ENCODE measurements at places on chromosomes 5 and 9. TPM values are rescaled to one million over a fixed set of nuclear protein-coding genes. Genes with fewer than 3 reads are reported as not detected.

The HTR1A gene
- total RNA-seq: not detected

The COL15A1 gene
- total RNA-seq: not detected

The GALNT12 gene
- total RNA-seq: 11.4 TPM

The ISL1 gene
- 0.10 TPM for total RNA-seq

The LMX1B gene
- 8.7 TPM for total RNA-seq

The PIP5KL1 gene
- total RNA-seq: 3.4 TPM

The FRMPD1 gene
- 0.03 TPM for total RNA-seq

GRCh38 chr5:92703976-92704375 is 877.0 kb downstream of the NR2F1-AS1 start:
- DNase-seq: no peak

DNA sequence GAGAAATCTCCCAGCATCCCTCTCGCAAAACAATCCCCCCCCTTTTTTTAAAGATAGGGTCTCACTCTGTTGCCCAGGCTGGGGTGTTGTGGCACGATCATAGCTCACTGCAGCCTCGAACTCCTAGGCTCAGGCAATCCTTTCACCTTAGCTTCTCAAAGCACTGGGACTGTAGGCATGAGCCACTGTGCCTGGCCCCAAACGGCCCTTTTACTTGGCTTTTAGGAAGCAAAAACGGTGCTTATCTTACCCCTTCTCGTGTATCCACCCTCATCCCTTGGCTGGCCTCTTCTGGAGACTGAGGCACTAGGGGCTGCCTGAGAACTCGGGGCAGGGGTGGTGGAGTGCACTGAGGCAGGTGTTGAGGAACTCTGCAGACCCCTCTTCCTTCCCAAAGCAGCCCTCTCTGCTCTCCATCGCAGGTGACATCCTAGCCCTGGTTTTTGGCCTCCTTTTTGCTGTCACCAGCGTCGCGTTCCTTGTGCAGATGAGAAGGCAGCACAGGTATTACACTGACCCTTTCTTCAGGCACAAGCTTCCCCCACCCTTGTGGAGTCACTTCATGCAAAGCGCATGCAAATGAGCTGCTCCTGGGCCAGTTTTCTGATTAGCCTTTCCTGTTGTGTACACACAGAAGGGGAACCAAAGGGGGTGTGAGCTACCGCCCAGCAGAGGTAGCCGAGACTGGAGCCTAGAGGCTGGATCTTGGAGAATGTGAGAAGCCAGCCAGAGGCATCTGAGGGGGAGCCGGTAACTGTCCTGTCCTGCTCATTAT is 6.8 kb downstream of the CA9 start:
- peak; percentile 87 for DNase-seq

DNA sequence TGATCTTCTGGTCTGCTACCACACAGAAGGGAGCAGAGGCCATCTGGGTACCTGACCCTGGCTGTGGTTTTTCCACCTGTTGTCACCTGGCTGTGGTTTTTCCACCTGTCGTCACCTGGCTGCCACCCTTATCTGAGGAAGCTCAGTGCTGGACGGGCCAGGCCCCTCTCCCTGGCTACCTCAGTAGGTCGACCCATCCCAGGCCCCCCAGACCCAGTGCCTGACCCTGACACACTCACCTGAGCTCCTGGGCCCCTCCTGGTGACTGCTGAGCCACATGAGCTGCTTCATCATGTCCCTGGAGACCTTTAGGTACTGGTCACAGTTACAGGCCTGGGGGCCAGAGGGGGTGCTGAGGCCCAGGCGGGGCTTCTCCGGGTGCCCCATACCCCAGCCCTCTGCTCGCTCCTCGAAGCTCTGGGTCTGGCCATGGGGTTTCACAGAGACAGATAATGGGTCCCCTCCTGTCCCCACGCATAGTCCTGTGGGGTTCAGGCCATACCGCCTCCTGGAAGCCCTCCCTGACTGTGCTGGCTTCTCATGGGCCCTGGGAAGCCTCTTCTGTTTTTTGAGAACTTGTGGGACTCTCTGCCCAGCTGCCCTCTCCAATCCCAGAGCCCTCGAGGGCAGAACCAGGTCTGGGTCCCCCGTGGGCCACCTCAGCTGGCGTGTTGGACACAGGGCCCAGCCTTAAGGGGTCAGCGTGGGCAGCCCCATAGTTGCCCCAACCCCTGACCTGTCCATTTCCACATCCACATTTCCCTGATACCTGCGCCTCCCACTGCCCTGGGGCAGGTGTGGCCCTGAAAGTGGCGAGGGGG is 7.5 kb upstream of the NRARP start:
- peak; percentile 60 for DNase-seq

GRCh38 chr5:95020345-95020744 is 264.5 kb downstream of the MCTP1 start:
- no peak for DNase-seq

GRCh38 chr5:144189800-144190429 is 19.2 kb downstream of the KCTD16 start:
- no peak for DNase-seq

DNA sequence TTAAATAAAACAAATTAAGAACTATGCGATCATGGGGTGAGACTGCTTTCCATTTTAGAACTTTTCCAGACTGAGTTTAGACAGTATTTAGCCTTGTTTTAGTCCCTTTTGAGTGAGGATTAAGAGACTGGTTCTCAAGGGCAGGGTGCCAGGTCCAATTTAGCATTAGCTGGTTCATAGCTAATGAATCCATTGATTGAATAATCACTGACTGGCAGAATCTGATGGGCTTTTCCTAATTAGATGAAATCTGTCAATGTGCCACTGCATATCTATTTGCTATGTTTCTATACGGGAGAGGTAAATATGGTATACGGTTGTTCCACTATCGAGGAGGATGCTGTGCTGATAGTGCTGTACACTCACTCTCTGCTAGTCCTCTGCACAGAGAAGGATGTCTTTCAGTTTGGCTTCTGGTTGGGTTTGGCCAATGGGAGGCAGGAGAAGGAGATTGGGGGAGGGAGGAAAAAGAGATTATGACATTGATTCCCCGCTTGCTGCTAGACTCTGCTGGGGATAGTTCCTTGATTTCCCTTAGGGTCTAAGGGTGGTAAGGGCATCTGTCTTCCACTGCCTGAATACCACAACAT is 496.6 kb downstream of the CTNND2 start:
- DNase-seq: no peak

- DNase-seq: peak; percentile 4
Observed at GRCh38 chr9:12425878-12426864, 267.0 kb upstream of the TYRP1 start.

GRCh38 chr5:65479527-65479926 is 2.2 kb downstream of the ADAMTS6 start:
- no peak for DNase-seq

GRCh38 chr5:55030676-55031369 is 6.8 kb downstream of the GZMK start:
- no peak for DNase-seq

DNA sequence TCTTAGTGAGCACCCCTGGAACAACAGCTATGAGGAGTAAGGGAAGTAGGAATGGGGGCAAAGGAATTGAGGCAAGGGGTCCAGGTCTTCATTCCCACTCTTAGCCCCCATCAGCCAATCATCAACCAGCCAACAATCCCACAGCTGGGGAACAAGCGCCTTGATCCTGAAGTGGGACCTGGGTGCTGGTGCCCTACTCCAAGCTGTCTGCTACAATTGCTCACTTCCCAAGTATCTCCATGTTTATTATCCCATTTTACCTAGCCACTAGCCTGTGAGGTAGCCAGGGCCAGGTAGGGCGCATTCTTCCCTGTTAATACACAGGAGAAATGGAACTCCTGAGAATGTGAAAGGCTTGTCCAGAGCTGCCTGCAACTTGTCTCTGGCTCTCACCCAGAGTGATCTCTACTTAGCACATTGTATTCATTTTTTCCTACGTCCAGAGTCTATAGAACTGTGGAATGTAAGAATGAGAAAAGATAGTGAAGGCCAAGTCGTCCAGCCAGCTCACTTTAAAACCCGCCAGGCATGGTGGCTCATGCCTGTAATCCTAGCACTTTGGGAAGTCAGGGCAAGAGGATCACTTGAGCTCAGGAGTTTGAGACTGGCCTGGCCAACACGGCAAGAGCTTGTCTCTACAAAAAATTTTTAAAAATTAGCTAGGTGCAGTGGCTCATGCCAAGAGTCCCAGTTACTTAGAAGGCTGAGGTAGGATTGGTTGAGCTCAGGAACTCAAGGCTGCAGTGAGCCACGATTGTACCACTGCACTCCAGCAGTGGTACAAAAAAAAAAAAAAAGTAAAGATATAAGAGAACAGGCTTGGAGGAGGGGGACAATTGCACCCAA is 6.2 kb upstream of the DNAJC18 start:
- no peak for DNase-seq

- DNase-seq: peak; percentile 52
Observed at GRCh38 chr5:76601470-76601869, 21.7 kb downstream of the F2RL2 start.

GRCh38 chr5:158868546-158868945 is 231.2 kb downstream of the EBF1 start:
- no peak for DNase-seq

- DNase-seq: peak; percentile 63
Observed at GRCh38 chr9:128911529-128912035, 9.2 kb upstream of the PHYHD1 start.

DNA sequence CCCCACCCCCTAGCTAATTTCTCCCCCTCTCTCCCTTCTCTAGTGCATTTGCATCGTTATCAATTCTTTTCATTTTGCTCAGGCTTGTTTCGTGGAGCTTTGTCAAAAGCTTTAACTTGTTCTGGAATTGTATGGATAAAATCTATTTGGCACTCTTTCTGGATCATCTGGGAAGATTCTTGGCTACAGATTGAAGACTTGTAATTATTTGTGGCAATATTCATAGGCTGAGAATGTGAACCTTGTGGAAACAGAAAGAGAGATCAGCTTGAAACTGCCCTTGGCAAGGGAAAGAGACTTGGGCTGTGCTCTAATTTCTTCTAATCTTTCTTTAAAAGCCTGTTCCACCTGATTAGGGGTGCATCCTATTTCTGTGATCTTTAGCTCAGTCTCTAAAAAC is 340.6 kb upstream of the DAB2 start:
- no peak for DNase-seq

DNA sequence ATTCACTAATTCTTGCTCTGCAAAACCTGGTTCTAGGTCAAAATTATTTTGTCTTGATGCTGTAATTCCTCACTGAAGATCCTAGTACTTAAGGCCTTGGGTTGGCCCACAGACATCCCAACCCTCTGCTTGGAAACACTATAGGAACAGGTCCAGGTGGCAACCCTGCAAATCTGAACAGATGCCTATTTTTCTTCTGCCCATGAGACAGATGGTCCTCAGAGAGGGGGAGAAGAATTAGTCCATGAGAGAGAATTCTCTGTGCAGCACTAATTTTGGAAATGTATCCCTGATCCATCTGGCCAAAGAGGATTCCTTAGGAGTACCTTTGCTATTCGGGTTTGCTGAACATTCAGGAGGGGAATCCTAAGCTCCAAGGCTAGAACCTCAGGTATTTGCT is 156.3 kb downstream of the ELAVL2 start:
- no peak for DNase-seq

DNA sequence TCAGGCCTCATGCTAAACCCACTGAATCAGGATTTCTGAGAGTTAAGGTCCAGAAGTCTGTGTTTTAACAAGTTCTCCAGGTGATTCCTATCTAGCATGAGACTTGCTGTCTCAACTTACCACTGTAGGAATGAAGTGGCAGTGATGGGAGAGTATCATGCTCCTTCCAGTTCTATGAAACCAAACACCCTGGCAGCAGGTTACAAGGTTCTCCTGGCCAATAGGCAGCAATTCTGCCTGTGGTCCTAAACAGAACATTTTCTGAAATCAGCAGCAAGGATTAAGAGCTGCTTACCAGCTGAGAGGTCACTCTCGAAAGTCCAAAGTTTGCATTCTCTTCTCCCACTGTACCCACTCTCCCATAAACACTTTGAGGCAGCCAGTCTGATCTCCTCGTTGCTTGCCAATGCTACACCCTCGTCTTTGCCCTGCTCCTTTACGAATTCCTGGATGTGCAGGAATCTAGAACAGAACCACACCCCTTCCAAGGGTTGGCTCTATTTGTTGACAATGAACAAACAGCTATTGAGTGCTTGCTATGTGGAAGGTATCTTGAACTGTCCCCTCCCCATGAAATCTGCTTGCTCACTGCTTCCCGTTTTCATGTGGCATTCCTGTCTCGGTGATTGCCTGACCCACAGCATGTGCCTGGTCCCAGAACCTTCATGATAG is 100.5 kb downstream of the TMEM174 start:
- no peak for DNase-seq

GRCh38 chr5:142360607-142361120 is 35.8 kb upstream of the SPRY4 start:
- peak; percentile 43 for DNase-seq

DNA sequence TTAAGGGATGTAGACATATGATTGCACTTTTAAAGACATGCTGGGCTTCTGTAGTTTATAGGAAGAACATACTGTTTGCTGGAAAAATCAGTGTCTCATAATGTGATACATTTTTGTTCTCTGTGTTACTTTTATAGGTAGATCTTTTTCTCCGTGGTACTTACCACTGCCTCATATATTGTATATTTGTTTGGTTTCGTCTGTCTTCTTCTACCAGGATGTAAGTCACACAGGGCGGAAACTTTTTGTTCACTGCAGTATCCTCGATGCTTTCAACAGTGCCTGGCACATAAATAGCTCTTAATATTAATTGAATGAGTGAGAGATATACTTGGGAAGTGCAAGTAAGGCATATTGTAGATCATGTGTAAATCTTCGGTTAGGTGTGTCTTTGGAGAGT is 135.4 kb downstream of the GDNF start:
- DNase-seq: no peak

GRCh38 chr9:21683484-21684175 is 118.8 kb upstream of the MTAP start:
- DNase-seq: no peak

DNA sequence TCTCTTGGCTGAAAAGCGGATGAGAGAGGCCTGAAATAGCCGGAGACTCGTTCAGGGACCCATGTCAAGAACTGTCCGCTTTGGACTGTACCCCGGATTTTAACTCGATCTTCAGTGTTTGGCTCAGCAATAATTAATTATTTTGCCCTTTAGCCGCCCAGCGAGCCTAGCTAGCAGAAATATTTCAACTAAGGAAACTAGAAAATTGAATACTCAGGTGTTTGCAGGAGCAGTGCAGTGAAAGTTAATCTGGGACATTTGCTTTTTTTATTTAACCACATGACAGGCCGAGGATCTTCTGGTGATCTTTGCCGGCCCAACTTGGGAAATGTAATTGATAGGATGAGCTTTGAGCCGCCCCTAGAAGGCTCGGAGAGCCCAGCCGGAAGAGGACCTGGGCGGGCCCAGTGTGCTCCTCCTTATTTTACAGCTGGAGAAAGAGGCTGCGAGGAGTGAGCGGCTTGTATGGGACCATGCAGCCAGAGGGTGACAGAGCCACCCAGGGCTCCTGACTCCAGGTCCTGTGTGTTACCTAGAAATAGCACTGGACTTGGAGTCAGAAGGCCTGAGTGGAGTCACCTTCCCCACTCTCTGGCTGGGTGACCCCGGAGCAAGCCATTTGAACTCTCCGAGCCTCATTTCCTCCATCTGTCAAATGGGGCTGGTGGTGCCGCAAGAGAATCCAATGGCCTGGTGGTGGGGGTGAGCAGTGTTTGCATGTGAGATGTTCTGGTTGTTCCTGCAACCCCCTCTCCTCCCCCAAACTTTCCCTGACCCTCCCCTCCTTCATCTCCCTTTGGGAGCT is 2.4 kb downstream of the PPARGC1B start:
- DNase-seq: peak; percentile 51

- DNase-seq: no peak
Observed at GRCh38 chr5:1417586-1418225, 27.5 kb downstream of the SLC6A3 start.

Data from H7 (cell line).